ENCODE measurements at places on chromosomes 7 and 10.

- no peak for DNase-seq
Measured at GRCh38 chr10:99894613-99895012, 112.2 kb downstream of the ABCC2 start.

DNA sequence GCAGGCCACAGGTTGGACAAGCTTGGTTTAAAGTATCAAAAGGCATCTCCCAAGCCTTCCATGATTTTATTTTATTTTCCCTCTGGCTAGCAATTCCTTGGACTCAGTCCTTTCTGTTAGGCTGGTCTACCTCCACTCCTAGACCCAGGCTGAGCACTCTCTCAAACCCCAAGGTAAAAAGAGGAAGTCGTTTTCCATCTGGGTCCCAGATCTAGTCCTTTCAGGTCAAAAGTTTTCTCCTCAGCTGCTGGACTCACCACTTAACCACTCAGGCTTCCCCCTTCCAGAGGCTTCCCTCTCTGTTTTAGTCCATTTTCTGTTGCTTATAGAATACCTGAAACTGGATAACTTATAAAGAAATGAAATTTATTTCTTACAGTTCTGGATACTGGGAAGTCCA lies 252.3 kb upstream of the MKLN1 start:
- DNase-seq: no peak

GRCh38 chr7:152894295-152895170 lies 135.0 kb downstream of the ACTR3B start:
- peak; percentile 61 for DNase-seq

DNA sequence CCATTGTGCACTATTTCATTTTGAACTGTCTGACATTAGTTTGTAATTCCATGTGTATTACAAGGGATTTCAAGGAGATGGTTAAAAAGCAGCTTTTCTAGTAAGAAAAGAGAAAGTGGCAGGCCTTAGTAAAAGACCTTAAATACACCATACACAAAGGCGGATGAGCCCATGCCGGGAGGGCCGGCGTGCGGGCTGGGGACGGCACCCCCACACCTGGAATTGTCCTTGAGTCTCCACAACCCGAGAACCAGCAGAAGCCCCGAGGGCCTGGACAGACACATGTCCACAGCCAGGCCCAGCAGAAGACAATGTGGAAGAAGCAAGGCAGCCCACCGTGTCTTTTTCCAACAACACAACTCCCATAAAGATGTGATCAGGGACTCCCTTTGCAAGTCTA lies 123.7 kb upstream of the TCERG1L start:
- no peak for DNase-seq

DNA sequence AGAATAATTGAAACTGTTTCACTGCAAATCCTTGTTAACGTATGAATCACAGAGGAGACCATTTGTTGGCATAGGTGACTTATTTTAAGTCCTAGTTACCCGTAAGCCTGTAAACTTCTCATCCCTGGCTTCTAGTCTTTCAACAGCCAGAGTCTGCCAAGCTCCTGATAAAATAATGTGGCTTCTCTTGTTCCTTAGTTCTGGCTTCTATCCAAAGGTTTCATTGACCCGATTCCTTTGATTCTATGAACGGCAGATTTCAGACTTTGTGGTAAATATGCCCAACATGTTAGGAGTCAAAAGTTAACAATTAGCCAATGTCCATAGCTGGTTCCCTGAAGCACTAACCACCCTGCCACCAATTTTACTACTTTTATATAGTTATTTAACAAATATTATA lies 23.3 kb downstream of the DNAH11 start:
- DNase-seq: no peak

GRCh38 chr10:94361171-94361794 lies 1.5 kb downstream of the NOC3L start:
- DNase-seq: no peak

DNA sequence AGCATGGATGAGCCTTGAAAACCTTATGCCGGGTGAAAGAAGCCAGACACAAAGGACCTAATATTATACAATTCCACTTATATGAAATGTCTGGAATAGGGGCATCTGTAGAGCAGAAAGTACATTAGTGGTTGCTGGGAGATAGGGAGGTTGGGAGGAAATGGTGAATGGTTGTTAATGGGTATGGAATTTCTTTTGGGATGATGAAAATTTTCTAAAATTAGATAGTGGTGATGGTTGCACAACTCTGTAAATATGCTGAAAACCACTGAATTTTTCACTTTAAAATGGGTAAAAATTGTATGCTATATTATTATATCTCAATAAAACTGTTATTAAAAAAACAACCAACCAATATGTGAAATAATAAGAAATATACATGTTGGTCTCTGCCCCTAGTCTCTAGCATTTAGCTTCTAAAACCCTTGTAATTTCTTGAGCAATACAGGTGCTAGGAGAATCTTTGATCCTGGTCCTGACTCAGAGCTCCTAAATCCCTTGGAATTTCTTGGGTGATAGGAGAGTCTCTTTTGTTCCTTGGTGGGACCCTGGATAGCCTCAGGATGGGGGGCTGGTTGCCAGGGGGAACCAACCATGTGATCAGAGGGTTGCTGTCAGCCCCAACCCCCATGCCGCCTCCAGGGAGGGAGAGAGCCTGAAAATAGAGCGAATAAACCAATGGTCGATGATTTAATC lies 64.0 kb downstream of the TACR2 start:
- no peak for DNase-seq

DNA sequence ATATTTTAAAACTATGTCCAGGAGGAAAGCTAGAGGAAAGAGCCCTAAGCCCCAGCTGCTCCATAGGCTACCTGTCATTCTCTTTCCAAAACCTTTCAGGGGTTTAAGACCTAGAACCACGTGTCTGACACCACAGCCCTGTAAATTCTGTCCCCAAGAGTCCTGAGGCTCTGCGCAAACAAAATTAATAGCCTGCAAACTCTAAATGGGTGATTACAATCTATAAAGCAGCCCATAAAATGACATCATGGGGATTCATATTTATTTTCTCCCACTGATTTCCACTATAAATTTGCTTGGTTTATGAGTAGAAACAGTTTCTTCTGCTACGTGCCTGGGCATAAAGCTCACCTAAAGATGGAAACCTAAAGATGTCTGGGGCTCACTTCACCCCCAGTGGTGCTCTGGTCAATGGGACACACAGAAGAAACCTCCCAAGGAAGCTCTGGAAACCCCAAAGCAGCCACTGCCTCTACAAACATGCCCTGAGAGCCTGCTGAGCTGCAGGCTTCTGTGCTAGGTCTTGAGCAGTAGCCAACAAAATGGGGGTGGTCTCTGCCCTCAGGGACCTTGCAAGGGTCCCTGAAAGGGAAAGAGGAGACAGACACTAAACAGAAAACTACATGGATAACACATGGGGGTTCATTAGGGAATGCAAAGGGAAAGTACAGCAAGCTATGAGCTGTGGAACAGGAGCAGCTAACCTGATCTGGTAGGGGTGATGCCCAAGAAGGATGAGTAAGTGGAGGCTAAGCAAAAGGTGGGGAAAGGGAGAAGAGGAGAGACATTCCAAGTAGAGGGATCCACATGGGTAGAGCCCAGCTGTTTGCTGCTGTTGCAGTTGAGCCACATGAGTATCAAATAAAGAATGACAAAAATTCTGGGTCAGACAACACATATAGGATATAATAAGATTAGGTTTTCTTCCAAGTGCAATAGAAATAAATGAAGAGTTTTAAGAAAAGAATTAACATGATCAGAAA lies 331.7 kb downstream of the KCNMA1 start:
- no peak for DNase-seq

GRCh38 chr7:139614886-139615285 lies 91.4 kb downstream of the CLEC2L start:
- DNase-seq: no peak

DNA sequence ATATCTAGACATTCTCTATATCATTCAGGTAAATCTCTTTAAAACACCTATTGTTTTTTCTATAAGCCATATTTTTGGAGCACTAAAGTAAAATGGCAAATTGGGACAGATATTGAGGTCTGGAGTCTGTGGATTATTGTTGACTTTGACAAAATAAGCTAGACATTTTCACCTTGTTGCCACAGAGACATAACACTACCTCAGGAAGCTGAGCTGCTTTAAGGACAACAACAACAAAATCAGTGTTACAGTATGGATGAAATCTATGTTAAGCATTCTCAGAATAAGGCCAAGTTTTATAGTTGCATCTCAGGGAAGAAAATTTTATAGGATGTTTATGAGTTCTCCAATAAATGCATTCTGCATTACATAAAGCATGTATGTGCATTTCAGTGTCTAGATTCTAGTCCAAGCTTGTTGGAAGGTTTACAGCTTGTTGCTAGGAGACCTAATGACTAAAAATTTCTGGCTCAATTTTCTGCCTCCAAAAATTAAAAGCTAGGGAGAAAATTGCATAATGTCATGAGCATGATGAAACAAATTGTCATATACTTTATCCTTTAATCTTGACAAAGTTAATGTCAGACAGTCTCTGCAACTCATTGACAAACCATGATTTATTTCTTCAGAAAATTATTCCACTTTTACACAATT lies 18.3 kb downstream of the LIPM start:
- DNase-seq: peak; percentile 90

- no peak for DNase-seq
Measured at GRCh38 chr7:11703829-11704228, 128.2 kb downstream of the THSD7A start.

GRCh38 chr10:24907956-24908355 lies 44.5 kb downstream of the PRTFDC1 start:
- DNase-seq: no peak

DNA sequence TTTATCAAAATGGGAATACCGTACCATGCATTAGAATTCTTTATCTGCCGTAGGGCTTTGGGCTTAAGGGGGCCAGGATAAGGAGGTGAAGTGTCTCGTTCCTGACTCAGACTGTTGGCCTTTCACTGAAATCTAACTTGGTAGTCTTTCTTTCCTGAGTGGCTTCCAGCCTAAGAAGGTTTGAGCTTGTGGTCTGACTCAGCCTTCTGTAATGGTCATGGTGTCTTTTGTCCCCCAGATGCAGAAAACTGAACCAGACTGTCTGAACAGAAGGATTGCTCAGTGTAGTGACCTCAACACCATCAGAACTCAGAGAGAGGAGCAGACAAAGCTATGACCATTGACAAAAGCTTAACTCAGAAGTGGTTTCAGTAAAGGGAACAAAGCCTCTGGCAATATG lies 39.5 kb downstream of the WNT2 start:
- DNase-seq: no peak

DNA sequence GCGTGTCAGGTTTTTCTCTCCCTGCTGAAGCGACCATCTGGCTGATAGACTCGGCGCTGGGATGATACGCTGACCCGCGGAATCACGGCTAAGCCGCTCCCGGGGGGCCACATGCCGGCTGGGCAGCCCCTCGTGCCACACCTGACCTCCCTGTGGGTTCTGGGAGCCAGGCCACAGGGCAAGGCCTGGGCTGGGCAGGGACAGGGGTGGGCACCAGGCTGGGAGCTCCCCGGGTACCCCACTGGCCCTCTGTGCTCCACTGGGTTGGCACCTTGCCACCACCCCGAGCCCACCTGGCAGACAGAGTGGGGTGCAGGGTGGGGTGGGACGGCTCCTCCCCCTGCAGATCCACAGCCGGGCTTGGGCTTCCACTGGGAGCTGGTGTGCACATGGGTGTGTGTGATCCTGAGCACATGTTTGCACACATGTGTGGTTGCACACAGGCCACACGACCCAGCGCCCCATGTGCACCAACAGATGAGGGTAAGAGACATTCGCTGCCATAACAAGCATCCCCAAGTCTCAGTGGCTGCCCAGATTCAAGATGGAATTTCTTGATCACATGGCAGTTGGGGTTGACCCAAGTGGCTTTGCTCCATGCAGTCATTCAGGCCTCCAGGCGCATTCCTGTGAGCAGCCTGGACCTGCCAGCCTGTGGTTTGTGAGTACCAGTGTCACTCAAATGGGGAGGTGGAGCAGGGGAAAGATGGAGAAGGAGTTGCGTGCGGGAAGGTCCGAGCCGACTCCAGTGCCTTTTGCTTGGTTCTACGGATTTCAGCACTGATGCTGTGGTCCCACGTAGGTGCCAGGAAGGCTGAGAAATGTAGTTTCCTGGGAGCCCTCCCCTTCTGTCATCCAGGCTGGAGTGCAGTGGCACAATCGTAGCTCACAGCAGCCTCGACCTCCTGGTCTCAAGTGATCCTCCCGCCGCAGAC lies 79.7 kb downstream of the UNCX start:
- no peak for DNase-seq

Data from muscle of back (tissue), 13 donors.